Nucleus accumbens (tissue), 56 donors: ENCODE measurements at places on chromosomes 11 and 22.

GRCh38 chr11:2158296-2158737, 2.7 kb downstream of the INS start:
- DNase-seq = no peak

- DNase-seq = no peak
Measured at GRCh38 chr22:40401981-40402406, 31.6 kb downstream of the SGSM3 start.

GRCh38 chr11:70577948-70578347, 179.6 kb downstream of the CTTN start:
- DNase-seq = no peak

GRCh38 chr11:122404571-122404970, 251.0 kb upstream of the UBASH3B start:
- DNase-seq = no peak

GRCh38 chr11:64524534-64525042, 66.4 kb upstream of the SLC22A12 start:
- DNase-seq = no peak

DNA sequence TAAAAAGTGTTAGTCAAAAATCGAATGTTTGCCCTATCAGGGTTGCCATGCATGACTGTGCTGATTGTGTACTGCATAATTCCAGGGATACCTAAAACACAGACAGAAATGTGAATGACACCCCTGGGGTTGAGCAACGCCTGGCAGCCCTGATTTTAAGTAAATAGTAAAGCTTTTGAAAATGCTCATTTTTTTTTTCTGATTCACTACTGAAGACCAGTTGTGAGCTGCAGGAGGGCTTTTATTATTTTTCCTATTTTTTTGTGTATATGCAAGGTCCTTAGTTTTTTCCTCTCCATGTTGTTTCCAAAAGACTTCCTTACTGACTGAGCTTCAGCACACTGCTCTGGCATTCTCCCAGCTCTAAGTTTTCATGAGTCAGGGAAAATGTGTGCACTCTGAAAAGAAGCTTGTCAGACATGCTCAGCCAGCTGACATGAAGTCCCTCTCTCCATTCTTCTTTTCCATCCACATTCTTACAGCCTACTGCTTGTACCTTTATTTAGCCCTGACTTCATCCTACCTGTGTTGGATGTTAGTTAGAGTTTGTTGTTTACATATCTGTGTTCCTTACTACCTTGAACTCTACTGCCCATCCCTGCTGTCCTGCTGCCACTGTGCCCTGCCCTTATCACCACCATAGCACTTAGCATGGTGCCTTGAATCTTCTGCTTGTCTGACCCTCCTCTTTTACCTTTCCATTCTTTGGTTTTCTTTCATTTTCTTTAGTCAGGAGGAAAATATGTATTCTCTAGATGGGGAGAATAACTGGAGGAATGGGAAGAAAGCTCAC, 79.5 kb downstream of the HORMAD2 start:
- DNase-seq = no peak

GRCh38 chr22:32380991-32381390, 23.3 kb downstream of the RFPL3 start:
- no peak for DNase-seq

- no peak for DNase-seq
Measured at GRCh38 chr11:78127403-78127802, 12.0 kb downstream of the ALG8 start.

- DNase-seq = no peak
Measured at GRCh38 chr11:105148241-105148640, 8.7 kb upstream of the CARD18 start.

GRCh38 chr11:133325711-133326110, 206.6 kb downstream of the OPCML start:
- no peak for DNase-seq

DNA sequence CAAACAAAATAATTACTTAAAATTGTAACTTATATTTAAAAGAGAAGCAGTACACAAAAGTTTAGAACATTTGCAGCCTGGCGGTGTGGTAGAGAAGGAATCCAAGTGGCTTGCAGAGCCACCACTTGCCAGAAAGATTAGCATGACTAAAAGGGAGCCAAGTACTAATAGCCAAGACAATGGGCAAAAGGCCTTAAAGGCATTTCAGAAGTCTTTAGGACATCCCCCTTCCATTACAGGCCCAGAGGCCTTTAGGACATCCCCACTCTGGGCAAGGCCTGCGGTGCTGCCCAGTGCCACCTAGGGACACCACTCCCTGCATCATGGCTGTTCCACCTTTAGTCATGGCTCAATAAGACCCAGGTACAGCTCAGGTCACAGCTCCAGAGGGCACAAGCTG, 32.4 kb downstream of the TMEM225 start:
- DNase-seq = no peak

- DNase-seq = no peak
Measured at GRCh38 chr11:83723999-83724398, 437.8 kb upstream of the CCDC90B start.

- DNase-seq = no peak
Measured at GRCh38 chr22:41925783-41926460, 684 bp downstream of the TNFRSF13C start.

- no peak for DNase-seq
Measured at GRCh38 chr11:31045335-31045734, 324.2 kb downstream of the DCDC1 start.

DNA sequence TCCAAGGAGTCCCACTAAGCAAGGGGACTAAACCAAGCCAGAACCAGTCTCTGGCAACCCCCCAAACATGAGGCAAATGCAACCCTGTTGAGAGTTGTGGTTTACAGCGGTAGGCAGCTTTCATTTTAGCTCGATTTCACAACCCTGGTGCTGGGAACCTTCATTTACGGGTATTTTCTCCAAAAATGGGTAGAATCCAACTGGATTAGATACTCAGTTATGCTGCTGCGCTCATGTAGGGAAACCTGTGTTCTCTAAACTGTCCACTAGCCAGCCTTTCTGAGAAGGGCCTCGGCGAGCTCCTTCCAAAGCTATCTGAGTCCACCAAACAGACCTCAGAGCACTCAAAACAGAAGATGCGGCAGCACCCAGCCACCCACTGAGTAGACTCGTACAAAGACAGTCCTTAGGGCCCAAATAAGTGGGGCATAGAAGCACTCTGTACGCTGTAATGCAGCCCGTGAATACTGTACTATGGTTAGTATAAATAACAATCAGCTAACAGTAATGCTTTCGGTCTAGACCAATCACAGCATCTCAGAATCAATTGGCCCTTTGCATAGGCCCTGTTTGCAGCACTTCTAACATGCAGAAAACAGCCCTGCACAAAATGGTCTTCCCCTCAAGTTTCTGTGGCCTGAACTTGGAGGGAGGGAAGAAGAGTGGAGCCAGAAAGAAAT, 104.7 kb downstream of the ETS1 start:
- no peak for DNase-seq

DNA sequence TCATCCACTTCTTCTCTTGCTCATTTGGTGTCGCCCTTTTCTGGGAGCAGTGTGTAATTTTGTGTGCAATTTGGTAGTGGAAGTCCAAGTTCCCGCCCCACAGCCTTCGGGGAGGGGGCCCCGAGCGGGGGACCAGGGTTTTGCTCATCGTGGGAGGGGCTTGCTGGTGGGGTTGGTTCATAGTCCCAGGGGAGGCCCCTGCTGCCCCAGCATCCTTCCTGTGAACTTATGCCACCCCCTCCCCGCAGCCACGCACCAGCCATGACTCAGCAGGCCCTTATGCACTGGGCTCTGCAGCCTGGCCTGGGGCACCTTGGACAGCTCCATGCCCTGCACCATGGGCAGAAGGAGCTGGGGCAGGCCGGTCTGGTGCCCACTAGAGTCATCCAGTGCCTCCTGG, 1183.6 kb downstream of the BRD1 start:
- DNase-seq = no peak

DNA sequence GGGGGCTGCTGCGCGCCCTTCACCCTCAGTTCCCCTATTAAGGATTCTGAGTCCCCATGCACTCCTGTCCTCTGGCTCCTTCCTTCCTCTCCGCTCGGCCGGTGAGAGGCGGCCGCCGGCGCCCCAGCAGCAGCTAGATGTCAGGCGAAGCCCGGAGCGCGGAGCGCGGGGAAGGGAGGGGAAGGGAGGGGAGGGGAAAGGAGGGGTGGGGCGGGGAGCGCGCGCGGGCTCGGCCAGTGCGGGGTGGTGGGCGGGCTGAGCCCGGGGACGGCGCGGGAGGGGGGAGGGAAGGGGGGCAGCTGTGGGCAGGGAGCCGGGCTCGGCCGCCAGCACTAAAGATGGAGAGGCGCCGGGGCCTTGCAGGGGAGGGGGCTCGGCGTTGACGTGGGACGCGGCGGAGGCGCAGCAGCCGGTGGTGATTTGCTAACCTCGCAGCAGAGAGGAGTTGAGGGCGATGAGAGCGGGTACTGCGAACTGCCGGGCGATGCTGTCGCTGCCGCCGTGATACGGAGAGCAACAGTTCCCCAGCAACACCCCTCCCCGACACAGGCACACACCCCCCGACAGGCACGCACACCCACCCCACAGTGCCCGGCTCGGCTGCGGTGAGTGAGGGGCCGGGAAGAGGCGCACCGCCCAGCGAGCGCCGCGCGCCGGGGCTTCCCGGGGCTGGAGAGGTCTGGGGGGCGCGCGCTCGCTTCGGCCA, at the start of gene ZBTB16:
TSS of gene ZBTB16 (plus strand) at position 434 of the 706 bp plus-strand sequence. CDS start 3,590 bp downstream, outside the sequence.
- peak; percentile 65 for DNase-seq

- no peak for DNase-seq
Measured at GRCh38 chr22:11605468-11605981, 3922.5 kb upstream of the OR11H1 start.

DNA sequence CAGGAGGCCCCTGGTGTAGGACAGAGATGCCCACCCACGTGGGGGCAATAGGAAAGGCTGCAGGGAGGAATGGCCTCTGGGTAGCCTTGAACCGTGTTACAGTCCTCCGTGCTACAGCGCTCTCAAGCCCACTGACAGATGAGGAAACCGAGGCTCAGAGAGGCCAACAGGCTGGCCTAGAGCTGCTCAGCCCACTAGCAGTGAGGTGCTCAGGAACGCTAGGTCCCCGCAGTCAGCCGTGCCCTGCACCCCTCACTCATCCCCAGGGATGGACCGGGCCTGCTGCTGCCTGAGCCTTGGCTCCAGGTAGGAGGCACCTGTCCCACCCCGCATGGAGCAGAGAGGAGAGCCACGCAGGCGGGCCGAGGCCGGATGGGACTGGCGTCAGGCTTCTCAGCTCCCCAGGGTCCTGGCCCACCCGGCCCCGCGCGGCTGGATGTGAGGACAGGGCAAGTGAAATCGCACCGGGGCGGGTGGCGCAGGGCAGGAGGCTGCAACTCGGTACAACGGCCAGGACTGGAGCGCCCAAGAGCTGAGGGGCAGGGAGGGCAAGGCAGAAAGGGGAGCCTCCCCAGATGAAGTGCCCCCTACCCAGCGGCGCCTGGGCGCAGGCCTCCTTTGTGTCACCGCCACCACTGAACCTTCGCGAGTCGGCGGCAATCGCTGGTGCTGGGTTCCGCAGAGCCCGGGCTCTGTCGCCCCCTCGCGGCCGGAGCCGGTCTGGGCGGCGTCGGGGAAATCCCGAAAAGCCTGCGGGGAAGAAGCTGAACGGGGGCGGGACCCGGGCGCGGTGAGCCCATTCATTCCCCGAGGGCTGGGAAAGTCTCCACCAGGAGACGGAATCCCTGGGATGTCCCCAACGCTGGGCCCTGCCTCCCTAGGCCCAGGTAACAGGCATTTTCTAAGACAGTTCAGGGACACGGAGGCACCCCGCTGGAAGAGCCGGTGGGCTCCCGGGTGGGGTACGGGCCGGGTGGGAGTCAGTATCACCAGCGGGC, 8.4 kb upstream of the SLC2A11 start:
- peak; percentile 75 for DNase-seq

- DNase-seq = no peak
Measured at GRCh38 chr11:26947379-26947844, 46.5 kb upstream of the FIBIN start.

DNA sequence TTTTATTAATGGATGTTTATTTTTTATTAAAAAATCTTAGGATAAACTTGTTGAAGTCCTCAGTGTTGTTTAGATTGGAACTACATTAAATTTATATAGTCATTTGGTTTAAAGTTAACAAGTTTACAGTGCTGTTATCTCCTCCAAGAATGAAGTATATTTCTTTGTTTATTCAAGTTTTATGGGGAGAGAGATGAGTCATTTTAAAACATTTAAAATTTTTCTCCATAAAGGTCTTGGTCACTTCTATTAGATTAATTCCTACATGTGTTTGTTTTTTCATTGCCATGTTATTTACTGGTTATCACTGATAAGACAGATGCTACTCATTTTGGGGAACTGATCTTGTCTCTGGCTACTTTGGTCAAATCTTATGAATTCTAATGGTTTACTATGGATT, 429.6 kb downstream of the METTL15 start:
- no peak for DNase-seq

GRCh38 chr22:49303781-49304461, 523.8 kb downstream of the BRD1 start:
- DNase-seq = no peak

- no peak for DNase-seq
Measured at GRCh38 chr11:23100726-23101125, 240.5 kb upstream of the CCDC179 start.

GRCh38 chr11:72805216-72805615, 9.0 kb upstream of the ATG16L2 start:
- DNase-seq = no peak

DNA sequence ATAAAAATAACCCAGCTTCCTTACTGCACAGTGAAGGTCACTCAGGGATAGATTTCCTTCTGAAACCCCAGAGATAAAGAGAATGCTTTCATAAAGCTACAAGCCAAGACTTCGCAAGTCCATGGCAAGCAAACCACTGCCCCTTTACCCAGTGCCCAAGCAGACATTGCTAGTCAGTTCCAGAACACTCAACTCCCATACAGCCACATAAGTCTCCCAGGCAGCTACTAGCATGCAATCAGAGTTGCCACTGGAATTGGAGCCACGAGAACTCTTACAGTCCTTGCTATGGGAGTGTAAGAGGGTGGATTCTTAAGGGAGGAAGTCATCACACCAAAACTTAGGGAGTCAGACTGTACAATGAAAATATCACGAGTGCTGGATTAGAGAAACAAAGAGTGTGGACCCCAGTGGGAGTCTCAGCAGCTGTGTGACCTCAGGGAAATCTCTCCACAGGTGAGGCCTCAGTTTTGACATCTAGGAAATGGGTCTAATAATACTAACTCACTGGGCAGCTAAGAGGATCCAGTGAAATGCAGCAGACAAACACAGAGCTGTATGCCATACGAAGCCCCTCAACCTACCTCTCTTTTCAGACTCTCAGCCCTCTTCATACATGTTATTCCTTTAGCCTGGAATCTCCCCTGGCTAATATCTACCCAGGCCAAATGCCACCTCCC, 526.6 kb downstream of the MN1 start:
- no peak for DNase-seq

DNA sequence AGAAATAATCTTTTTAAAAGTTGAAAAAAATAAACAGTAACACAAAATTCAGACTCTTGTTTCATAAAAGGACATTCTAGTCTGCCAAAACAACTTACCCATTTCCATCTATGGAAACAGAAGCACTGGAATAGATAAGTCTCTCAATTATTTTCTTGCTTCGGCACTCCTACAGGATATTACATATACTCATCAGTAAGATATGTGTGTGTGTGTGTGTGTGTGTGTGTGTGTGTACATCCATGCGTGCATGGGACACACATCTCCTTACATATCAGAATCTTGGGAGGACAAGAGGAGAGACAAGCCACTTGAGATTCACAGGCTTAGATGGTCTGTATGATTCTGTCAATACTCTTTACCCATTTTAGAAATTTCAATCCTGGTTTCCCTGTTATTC, 144.6 kb downstream of the ATG16L2 start:
- DNase-seq = no peak
